Activated CD4-positive, alpha-beta T cell treated with anti-CD3 and anti-CD28 coated beads, Interleukin-2, amount 50 U/mL, for 16 hours (primary cell): ENCODE measurements at places on chromosomes 16 and 17.

DNA sequence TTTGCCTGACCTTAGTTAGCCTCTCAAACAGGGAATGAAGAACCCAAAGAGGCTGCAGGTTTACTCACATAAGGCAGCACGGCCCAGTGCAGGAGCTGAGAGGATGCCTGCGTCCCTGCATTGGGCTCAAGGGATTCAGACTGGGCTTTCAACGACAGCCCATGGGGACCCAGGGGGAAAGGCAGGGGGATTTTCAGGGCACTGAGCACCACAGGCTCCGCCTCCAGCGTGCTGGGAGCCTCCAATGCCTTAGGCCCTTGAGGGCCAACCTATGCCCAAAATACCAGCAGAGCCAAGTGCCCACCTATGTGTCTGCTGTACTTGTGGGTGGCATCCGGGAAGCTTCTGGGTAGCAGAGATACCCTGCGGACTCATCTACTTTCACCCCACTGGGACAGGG is 22.3 kb downstream of the DCAKD start:
- no peak for DNase-seq

DNA sequence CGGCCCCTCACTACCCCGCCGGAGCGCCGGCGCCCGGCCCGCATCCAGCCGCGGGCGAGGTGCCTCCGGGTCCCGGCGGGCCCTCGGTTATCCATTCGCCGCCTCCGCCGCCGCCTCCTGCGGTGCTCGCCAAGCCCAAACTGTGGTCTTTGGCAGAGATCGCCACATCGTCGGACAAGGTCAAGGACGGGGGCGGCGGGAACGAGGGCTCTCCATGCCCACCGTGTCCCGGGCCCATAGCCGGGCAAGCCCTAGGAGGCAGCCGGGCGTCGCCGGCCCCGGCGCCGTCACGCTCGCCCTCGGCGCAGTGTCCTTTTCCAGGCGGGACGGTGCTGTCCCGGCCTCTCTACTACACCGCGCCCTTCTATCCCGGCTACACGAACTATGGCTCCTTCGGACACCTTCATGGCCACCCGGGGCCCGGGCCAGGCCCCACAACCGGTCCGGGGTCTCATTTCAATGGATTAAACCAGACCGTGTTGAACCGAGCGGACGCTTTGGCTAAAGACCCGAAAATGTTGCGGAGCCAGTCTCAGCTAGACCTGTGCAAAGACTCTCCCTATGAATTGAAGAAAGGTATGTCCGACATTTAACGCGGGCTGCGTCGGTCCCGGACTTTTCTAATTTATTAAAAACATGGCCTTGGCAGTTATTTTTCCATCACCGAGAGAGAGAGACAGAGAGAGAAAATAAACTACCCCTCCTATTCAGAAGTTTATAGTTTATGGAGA is 2.8 kb downstream of the IRX5 start:
- no peak for DNase-seq

- no peak for DNase-seq
Observed at GRCh38 chr17:2563543-2563942, 29.9 kb upstream of the PAFAH1B1 start.

GRCh38 chr16:81551151-81551808 is 106.7 kb downstream of the CMIP start:
- DNase-seq, result peak; percentile 7

GRCh38 chr17:61420745-61421398 is 21.2 kb downstream of the TBX2 start:
- no peak for DNase-seq

GRCh38 chr17:65182233-65182632 is 45.1 kb downstream of the RGS9 start:
- no peak for DNase-seq

DNA sequence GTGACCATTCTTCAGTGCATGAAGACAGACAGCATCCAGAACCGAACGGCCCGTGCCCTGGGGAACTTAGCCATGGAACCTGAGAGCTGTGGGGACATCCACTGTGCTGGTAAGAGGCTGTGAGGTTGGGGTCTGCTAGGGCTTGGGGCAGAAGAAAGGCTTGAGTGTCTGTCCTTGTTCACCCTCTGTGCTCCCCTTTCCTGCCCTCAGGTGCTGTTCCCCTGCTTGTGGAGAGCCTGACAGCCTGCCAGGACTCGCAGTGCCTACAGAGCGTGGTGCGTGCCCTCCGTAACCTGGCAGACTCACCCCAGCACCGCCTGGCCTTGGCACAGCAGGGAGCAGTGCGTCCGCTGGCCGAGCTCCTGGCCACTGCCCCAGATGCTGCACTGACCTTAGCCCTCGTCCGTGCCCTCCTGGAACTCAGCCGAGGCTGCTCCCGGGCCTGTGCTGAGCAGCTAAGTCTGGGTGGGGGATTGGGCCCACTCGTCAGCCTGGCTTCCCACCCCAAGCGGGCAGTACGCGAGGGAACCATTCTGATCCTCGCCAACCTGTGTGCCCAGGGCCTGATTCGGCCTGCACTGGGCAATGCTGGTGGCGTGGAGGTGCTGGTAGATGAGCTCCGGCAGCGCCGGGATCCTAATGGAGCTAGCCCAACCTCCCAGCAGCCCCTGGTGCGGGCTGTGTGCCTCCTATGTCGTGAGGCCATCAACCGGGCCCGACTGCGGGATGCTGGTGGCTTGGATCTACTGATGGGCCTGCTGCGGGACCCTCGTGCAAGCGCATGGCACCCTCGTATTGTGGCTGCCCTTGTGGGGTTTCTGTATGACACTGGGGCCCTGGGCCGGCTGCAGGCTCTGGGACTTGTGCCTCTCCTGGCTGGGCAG is 2.9 kb downstream of the ARMC5 start:
- DNase-seq, result no peak

- DNase-seq, result no peak
Observed at GRCh38 chr17:7025245-7025644, 2.4 kb downstream of the BCL6B start.

DNA sequence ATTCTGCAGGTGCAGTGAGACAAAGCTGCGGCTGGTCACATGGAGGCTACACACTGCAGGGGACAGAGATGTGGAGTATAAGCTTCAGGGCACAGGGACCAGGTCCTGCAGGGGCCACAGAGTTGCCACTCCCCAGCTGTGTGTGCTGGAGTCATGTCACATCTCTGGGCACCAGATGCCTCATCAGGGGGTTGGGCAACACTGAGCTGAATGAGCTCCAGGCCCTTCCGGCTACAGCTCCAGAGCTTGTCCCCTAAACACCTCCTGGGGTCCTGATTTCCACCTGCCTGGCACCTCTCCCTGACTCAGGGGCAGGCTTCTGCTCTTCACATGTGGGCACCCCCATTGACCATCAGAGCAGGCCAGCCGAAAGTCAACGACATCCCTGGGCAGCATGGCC is 32.5 kb downstream of the SPHK1 start:
- no peak for DNase-seq

DNA sequence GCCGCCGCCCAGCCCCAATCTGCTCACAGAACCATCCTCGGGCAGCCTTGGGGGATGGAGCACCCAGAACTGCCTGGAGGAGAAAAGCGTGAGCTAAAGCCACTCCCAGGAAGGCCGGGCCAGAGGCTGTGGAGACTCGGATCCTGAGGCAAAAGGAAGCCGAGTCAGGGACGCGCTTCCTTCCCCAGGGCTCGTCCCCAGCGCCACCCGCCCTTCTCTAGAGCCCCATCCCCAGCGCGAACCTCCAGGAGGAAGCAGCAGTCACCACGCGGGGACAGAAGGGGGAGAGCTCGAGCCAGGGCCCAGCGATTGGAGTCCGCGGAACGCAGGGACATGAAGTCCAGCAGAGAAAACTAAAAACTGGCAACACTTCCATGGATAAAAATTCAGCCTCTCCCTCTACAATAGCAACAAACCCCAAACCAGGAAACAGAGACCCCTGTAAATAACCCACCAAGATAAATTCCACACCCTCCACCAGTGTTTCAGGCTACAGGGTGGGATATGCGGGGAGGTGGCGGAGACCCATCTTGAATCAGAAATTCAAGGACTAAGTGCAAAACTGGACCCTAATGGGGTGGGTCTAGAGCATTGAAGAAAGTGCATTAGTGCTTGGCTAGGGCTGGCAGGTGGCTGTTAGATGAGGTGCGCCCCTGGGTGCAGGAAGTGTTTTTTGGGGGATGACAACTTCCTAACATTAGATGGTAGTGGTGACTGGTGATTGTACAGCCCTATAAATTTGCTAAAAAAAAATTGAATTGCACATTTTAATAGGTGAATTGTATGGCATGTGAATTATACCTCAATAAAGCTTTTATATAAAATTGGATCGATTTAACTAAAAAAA is 116.1 kb upstream of the METRNL start:
- peak; percentile 22 for DNase-seq

GRCh38 chr16:79691007-79691406 is 90.5 kb upstream of the MAF start:
- DNase-seq, result no peak

- peak; percentile 79 for DNase-seq
Observed at GRCh38 chr17:31508288-31509094, 117.0 kb downstream of the RAB11FIP4 start.

DNA sequence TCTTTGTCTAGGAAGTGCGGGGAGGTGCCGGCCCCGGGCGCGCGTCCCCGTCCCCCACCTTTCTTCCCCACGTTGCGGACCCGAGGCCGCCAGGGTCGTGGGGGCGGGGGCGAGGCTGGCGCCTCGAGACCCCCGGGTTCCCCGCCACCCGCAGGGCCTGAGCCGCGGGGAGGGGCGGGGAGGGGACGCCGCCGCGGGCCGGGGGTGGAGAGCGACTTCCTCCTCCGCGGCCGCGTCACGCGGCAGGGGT is 1.8 kb upstream of the ACTG1 start:
- DNase-seq, result no peak

- DNase-seq, result peak; percentile 46
Observed at GRCh38 chr16:25108054-25108453, 3.5 kb upstream of the LCMT1 start.

DNA sequence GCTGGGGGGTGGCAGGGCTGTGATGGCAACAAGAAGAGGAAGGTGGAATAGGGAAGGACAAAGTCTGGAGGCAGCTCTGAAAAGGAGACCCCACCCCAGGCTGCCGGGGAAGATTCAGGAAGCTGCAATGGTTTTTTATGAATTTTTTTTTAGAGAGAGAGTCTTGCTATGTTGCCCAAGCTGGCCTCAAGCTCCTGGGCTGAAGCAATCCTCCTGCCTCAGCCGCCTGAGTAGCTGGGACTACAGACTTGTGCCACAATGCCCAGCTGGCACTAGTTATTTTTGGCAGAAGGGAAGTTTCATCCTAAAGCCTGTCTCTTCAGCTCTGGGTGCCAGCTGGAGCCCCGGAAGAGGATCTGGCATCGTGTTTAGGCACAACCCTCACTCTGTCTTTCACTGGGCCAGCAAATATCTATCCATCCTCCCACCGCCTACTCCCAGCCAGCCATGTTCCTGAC is 1.3 kb upstream of the CES3 start:
- no peak for DNase-seq

DNA sequence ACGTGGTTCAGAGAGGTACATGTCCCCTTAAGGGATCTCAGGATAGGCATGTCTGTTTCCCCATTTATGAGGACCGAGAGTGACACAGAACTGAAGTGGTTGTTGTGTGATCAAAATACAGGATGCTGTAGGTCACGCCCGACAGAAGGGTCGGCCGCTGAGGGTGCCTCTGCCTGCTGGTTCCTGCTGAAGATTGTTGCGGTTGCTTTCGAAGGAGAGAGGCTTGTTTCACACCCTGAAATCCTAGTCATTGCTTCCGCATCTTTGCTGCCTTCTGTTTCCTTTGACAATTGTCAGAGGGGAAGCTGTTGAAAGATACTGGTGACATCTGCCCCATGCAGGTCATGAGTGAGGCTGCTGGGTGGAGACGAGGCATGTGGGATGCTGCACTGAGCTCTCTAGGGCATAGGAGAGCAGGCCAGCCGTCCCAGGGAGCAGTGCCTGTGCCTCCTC is 3.8 kb upstream of the NAT9 start:
- peak; percentile 89 for DNase-seq

DNA sequence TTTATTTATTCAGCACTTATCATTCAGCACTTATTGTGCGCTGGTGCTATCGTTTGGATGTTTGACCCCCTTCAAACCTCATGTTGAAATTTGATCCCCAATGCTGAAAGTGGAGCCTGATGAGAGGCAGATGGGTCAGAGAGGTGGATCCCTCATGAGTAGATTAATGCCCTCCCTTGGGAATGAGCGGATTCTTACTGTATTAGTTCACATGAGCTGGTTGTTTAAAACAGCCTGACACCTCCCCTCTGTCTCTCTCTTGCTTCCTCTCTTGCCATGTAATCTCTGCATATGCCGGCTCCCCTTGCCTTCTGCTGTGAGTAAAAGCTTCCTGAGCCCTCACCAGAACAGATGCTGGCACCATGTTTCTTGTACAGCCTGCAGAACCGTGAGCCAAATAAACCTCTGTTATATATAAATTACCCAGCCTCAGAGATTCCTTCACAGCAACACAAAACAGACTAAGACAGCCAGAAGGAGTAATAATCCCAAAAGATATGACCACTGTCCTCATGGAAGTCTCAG is 111.1 kb downstream of the CACNG3 start:
- no peak for DNase-seq

GRCh38 chr17:81229666-81229920 is 6.8 kb upstream of the CEP131 start:
- no peak for DNase-seq

GRCh38 chr17:63772801-63773271 is 561 bp downstream of the CCDC47 start:
- no peak for DNase-seq

- no peak for DNase-seq
Observed at GRCh38 chr17:5201011-5201410, 9.3 kb upstream of the ZNF594 start.

DNA sequence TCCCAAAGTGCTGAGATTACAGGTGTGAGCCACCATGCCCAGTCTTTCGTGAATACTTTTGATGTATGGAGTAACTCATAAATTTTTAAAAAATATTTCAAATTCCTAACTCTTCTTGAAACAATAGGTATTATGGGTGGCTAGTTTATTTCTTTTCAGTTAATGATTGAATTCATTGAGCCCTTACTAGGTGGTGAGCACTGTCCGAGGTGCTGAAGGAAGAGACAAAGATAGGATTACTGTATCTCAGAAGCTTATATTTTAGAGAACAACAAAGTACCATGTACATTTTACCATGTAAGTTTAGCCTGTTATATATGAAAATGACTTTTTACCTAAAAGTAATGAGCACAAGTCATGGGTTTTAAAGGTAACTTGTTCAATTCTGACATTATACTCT is 418.3 kb downstream of the NPIPA7 start:
- DNase-seq, result no peak

GRCh38 chr17:16211590-16211989 is 3.7 kb downstream of the NCOR1 start:
- no peak for DNase-seq

- DNase-seq, result no peak
Observed at GRCh38 chr16:86410081-86410480, 100.2 kb upstream of the FOXF1 start.

DNA sequence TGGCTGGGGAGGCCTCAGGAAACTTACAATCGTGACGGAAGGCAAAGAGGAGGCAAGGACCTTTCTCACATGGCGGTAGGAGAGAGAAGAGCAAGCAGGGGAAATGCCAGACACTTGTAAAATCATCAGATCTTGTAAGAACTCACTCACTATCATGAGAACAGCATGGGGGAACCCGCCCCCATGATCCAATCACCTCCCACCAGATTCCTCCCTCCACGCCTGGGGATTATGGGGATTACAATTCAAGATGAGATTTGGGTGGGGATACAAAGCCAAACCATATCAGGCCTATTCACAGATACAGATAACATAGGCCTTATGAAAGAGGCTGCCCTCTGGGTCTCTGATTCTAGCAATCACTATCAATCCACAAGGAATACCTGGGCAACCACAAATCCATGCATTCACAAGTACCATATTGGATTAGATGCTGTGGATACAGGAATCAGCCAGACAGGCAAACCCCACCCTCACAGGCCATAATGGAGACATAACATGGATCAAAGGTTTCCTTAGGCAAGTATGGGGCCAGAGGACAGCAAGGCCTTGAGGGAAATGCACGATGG is 284.9 kb downstream of the SOX9 start:
- no peak for DNase-seq
